ENCODE measurements at places on chromosomes 2 and 18.

GRCh38 chr2:136122661-136123060 is 4.7 kb upstream of the CXCR4 start:
- DNase-seq: no peak

DNA sequence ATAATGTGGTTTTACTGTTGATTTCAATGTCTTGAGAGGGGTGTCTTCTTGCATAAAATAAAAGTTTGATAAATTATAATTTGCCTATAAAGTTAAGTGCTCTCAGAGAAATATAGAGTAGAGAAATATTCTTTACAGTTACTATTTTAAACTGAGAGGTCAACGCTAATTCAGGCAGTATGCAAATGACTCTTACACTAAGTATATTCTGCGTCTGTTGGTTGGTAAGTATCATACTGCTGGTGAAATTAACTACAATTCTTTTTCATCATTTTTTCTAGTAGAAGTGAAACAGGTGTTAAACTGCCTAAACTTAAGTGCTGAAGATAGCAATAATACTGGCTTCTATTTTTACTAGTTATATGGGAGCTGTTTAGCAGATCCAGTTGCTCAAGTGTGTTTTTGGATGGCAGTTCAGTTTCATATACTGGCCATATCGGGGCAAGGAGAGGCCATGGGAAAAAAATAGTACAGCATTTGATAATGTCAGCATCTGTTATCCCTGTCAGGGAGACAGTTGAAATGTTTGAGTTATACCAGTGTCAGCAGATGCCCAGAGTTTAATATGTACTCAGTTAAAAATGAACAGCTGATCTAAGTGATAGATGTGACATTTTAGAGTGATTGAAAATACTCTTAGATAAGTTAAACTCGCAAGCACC is 86.2 kb downstream of the MIB1 start:
- DNase-seq: no peak

GRCh38 chr2:30990671-30991070 is 147.6 kb downstream of the GALNT14 start:
- no peak for DNase-seq

- no peak for DNase-seq
These were observed 776.0 kb downstream of the TSN start for GRCh38 chr2:122531290-122532071.

GRCh38 chr2:88005776-88006175 is 10.6 kb downstream of the RNU2-63P start:
- DNase-seq: no peak

DNA sequence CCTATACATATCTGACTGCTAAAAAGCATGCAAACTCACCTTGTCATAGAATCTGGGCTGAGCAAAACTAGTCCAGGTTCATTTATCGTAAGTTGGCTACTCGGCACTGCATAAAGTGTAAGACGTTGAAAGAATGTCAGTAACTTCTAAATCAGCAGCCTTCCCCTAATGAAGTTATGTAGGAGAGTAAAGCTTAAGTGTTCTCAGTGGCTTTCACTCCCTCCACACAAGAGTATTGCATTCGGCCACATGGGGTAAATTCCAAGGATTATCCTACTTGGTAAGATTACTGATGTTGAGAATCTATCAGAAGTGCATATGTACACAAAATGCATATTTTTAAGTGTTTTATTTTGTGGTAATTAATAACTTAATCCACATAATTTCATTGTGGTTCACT is 130.1 kb downstream of the LCLAT1 start:
- DNase-seq: no peak

- no peak for DNase-seq
These were observed 9.0 kb downstream of the SCN2A start for GRCh38 chr2:165248238-165248637.

- DNase-seq: no peak
These were observed 88.5 kb upstream of the UXS1 start for GRCh38 chr2:106282462-106283170.

- no peak for DNase-seq
These were observed 150.8 kb downstream of the DYM start for GRCh38 chr18:49309676-49310075.

DNA sequence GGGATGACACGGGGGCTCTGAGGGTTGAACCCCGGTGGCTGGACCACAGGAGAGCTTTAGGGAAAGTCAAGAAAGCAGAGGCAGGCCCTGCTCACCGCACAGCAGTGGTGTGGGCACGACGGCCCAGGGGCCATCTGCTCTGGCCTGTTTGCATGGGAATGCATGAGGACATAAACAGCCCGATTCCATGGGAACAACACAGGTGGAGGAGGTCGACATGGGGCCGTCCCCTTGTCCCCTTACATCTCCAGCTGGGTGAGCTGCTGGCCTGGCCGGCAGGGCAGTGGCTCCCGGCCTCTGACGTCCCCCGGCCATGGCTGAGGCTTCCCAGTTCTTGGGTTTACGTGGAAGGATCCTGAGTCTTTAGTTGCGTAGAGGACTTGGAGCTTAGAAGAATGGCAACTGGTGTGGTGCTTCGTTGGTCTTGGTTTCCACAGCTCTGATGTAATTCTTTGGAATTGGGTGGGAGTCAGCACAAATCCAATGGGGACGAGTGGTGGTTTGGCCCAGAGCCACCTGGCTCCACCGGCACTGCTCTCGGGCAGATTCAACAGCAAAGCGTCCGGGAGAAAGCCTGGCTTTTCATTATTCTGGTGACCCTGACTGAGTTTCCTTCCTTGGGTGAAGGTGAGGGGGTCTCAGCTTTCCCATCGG is 98.3 kb upstream of the HDAC4 start:
- no peak for DNase-seq

DNA sequence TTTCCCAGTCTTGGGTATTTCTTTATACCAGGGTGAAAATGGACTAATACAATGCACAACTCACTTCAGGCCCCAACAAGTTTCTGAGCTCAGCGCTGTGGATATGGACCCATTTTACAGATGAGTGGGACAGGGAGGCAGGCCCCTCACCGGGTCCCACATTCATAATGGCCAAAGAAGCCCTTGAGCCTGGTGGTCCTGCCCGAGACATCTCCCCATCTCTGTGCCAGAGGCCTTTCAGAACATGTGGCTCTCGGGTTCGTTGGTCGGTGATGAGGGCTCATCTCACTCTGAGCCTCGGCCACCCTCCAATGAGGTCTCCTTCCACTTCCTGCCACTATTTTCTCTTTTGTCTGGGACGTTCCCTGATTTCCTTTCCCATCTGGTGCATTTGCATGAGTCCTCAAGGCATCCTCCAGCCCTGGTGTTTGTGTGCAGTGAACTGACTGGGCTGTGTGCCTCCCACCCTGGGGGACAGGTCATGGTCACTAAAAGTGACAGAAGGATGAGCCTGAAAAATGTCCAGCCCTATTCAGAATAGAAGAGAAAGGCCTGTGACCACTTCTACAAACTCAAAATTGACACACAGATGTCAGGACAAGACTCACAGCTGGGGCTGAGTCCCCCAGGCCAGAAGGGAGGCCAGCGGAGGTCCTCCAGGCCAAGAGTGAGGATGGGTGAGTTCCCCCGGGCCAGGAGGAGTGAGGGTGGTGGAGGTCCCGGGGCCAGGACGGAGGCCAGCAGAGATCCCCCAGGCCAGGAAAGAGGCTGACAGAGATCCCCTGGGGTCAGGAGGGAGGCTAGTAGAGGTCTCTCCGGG is 134.5 kb downstream of the PTGR3 start:
- no peak for DNase-seq

GRCh38 chr2:54497763-54498680 is 41.9 kb downstream of the SPTBN1 start:
- DNase-seq: no peak

- no peak for DNase-seq
These were observed 75.1 kb downstream of the SPP2 start for GRCh38 chr2:234125451-234126145.

GRCh38 chr2:42328148-42328833 is 32.7 kb downstream of the COX7A2L start:
- peak; percentile 16 for DNase-seq

DNA sequence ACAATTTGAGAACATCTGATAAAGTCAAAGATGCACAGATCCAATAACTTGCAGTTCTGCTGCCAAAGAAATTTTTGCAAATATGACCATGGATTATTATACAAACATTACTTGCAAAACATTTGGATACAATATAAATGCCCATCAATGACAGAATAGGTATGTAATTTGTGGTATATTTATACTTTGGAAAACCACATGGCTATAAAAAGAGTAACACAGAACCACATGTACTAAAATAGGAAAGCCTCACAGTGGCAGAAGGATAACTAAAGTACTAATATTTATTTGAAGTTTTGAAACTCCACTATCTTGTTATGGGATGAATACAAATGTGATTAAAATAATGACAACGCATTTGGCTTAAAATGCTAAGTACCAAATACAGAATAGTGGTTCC is 51.8 kb upstream of the DNAJC10 start:
- no peak for DNase-seq

DNA sequence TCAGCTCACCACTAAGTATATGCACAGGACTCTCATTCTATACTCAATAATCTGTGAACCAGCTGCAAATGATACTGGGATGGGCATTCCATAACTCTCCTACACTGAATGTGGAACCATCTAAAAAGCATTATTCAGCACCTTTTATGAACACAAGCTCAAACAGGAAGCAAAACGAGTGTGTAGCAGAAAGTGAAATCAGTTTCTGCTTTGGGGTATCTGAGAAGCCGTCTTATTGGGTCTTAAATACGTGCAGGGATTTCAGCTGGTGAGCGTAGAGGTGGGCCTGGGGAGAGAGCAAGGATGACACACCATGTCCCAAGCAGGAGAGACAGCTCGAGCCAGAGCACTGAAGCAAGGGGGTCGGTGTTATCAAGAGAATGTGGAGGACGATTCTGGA is 120.0 kb upstream of the TTN start:
- DNase-seq: no peak

- DNase-seq: no peak
These were observed 140.4 kb downstream of the KCTD1 start for GRCh38 chr18:26407736-26408601.

GRCh38 chr2:858646-859045 is 92.0 kb upstream of the SNTG2 start:
- DNase-seq: no peak

DNA sequence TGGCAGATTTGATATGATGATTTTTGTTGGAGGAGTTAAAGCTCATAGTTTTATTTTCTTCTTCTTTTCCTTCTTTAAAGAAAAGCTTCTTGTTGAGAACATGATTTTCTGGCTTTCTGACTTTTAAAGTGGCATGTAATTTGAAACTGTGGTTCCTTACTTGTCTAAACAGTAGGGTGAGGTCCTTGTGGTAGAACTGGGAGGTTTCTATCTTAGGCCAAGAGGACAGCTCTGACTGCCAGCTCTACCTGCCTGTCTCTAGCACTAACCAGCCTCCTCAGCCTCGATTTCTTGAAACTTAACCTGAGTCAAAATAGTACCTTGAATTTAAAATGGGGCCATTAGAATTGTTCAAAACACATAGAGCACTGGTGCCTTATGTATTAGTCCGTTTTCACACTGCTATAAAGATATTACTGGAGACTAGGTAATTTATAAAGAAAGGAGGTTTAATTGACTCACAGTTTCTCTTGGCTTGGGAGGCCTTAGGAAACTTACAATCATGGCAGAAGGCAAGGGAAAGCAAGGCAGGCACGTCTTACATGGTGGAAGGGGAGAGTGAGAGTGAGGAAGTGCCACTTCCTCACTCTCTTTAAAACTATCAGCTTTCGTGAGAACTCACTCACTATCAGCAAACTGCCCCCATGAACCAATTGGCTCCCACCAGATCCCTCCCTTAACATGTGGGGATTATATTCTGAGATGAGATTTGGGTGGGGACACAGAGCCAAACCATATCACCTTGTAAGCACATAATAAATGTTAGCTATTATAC is 119.0 kb downstream of the CERS6 start:
- no peak for DNase-seq

- no peak for DNase-seq
These were observed 56.4 kb upstream of the TCF7L1 start for GRCh38 chr2:85076618-85077274.

GRCh38 chr18:77650799-77651385 is 401.2 kb downstream of the GALR1 start:
- DNase-seq: peak; percentile 36

GRCh38 chr2:230722207-230722885 is 9.7 kb downstream of the CAB39 start:
- DNase-seq: no peak

DNA sequence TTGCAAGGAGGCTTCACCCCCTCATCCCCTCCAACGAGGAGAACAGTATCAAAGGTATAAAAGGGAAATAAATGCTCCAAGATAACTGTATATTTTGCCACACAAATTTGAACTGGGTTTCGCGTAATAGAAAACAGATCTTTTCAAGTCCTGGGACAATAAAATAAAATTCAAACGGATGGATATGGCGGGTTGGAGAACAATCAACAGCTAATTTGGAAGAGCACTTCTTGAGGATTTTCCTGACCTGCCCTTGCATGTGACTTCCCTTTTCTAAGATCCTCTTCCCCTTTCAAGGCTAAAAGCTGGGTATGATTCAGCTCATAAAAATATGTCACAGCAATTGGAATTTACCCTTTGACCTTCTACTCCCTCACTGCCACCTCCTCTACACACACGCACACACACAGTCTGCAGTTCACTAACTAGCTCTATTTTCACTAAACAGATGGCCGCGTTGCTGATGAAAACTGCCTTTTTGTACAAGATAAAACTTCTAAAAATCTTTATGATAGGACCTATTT is 386.9 kb downstream of the FIGN start:
- DNase-seq: no peak

DNA sequence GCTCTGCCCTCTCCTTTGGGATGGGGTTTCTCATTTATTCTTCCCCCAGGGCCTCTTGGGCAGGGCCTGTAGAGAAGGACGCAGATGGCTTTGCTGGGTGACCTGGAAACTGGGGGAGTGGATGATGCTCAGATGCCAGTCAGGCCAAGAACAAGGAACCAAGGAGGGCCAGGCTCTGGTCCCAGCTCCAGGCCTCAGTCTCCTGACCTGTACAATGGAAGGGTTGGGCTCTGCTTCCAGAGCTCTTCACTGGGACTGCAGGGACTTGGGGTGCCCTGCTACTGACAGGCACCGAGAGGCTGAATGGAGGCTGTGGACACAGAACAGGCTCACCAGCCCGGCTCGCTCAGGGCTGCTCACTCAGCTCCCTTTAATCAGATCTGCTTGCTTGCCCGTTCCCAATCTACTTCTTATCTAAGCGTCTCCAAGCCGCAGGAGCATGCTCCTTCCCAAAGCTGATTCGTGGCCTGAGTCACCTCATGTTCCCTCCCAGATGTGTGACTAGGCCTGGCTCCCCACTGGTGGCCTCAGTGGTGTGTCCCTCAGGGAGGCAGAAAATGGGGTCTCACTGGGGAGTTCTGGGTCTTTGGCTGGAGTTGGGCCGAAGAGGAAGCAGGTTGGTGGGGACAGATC is 82.6 kb upstream of the ODC1 start:
- no peak for DNase-seq

GRCh38 chr2:159613651-159614285 is 2.6 kb downstream of the BAZ2B start:
- DNase-seq: no peak

- DNase-seq: no peak
These were observed 362.6 kb downstream of the RIT2 start for GRCh38 chr18:42752916-42753315.

- DNase-seq: no peak
These were observed 131.5 kb upstream of the MEIS1 start for GRCh38 chr2:66303471-66303870.

- no peak for DNase-seq
These were observed 3.8 kb upstream of the ATP6V1C2 start for GRCh38 chr2:10717628-10718027.

GRCh38 chr2:161400076-161400475 is 16.0 kb upstream of the TBR1 start:
- no peak for DNase-seq
